ENCODE measurements at places on chromosomes 5 and 9. TPM values are rescaled to one million over a fixed set of nuclear protein-coding genes. Genes with fewer than 3 reads are reported as not detected.

The SOHLH1 gene
- not detected for total RNA-seq

The BNC2 gene
- total RNA-seq: 47.9 TPM

The NFIB gene
- total RNA-seq: 83.9 TPM

The IL3 gene
- total RNA-seq: not detected

The SGCD gene
- 19.1 TPM for total RNA-seq

The DOCK2 gene
- 4.7 TPM for total RNA-seq

DNA sequence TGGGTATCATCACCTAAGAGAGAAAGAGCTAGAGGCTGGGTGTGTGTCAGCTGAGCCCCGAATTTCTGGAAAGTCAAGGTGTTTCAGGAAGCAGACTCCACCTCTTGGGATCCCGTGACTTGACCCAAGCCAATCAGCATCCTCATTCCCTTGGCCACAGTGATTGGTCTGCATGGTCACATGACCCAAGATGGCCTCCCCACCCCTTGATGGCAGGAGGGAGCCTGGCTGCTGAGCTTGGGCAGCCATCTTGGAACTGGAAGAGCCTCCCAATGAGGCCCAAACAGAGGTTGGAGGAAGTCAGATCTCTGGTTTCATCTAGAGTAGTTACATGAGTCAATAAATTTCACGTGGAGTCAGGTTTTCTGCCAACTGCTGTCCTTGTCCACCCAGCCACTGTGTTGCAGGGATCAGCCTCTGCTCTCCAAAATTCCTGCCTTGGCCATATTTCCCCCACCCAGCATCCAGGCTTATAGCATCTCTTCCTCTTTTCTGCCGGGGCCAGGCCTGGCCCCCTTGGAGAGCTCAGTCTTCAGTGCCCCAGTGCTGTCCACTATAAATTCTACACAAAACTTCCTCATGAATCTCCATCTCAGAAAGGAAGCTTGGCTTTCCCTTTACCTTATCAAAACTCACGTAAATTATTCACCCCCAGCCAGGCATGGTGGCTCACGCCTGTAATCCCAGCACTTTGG lies 17.2 kb upstream of the SUSD3 start:
- DNase-seq: no peak
- no peaks in the 10 kb centered on the region for H3K36me3 ChIP-seq
- no peaks in the 10 kb centered on the region for H3K27me3 ChIP-seq
- H3K4me1 ChIP-seq: no peaks in the 10 kb centered on the region

- DNase-seq: no peak
- H3K36me3 ChIP-seq: no peaks in the 10 kb centered on the region
- no peaks in the 10 kb centered on the region for H3K4me1 ChIP-seq
- H3K27me3 ChIP-seq: no peaks in the 10 kb centered on the region
- no peak overlapping the region for H3K4me3 ChIP-seq
Measured at GRCh38 chr5:91499943-91500531, 116.9 kb upstream of the ARRDC3 start.

DNA sequence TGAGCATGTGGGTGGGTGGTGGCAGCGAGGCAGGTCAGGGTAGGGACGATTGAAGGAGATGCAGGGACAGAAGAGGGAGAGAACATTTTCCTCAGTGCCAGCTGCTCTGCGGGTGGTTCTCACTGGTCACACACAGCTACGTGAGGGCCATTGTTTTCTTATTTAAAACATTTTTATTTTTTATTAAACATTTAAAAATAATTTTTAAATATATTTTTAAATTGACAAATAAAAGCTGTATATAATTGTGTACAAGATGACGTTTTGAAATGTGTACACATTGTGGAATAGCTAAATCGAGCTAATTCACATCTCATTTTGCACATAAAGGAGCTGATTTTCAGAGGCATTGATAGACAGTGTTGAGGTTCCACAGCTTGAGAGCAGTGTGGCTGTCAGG lies 14.0 kb downstream of the FAM240B start:
- no peak for DNase-seq
- no peaks in the 10 kb centered on the region for H3K4me1 ChIP-seq
- no peak overlapping the region for H3K27ac ChIP-seq
- no peaks in the 10 kb centered on the region for H3K36me3 ChIP-seq
- no peak overlapping the region for H3K4me3 ChIP-seq
- H3K27me3 ChIP-seq: no peaks in the 10 kb centered on the region

DNA sequence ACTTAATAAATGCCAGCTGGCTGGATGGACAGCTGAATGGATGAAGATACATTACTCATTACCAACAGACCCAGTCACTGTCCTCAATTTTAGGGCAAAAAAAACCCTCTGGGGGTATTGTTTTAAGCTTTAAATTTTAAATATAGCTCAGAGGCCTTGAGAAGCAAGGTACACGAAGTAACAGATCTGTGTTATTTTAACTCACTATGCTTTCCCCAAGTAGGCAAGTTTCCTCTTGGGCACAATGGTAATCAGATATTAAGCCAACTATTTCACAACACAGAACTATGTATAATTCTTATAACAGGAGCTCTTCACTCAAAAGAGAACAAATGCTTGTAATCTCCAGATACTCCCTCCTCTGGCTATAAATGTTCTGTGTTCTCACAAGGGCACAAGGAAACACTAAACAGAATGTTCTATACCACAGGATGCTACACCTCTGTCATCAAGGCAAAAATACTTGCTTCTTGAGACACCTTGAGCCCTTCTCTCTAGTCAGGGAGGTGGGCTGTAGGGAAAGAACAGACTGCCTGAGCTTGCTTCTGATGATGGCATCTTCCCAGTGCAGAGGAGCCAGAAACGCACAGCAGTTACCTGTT lies 443.8 kb downstream of the SPOCK1 start:
- H3K4me3 ChIP-seq: no peak overlapping the region
- H3K4me1 ChIP-seq: no peaks in the 10 kb centered on the region
- no peak for DNase-seq
- no peak overlapping the region for H3K27ac ChIP-seq

GRCh38 chr5:168530621-168531150 lies 1.6 kb downstream of the FBLL1 start:
- H3K4me3 ChIP-seq: no peak overlapping the region
- no peak overlapping the region for H3K27ac ChIP-seq
- no peak for DNase-seq
- H3K27me3 ChIP-seq: no peaks in the 10 kb centered on the region
- no peaks in the 10 kb centered on the region for H3K36me3 ChIP-seq
- H3K4me1 ChIP-seq: peaks cover 5% of the 10 kb centered on the region

DNA sequence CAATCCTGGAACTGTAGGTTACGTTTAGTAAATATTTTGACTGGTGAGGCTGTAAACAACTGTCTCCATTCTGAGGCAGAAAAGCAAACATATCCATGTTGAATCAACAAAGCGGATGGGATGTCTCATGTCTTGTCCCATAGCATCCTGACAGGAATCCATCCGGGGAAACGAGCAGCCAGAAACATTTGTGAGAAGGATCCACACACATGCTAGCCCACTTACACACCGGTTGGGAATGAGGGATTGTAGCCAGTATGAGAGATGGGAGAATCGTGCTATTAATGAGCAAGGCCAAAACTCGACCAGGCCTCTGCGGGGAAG lies 117.5 kb downstream of the FSTL4 start:
- no peaks in the 10 kb centered on the region for H3K36me3 ChIP-seq
- no peaks in the 10 kb centered on the region for H3K27me3 ChIP-seq
- H3K27ac ChIP-seq: no peak overlapping the region
- no peak overlapping the region for H3K4me3 ChIP-seq

DNA sequence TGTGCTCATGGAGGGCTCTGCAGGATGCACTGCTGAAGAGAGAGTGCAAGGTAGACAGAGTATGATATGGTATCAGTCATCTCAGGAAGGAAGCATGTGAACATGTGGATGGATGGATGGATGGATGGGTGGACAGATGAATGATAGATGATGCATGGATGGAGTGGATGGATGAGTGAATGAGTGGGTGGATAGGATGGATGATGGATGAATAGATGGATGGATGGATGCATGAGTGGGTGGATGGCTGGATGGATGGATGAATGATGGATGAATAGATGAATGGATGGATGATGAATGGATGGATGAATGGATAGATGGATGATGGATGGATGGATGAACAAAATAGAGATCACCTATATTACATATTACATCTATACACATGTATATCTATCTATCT lies 341.3 kb downstream of the DRD1 start:
- H3K27me3 ChIP-seq: no peaks in the 10 kb centered on the region
- no peaks in the 10 kb centered on the region for H3K4me1 ChIP-seq
- H3K36me3 ChIP-seq: no peaks in the 10 kb centered on the region
- no peak overlapping the region for H3K4me3 ChIP-seq

- no peaks in the 10 kb centered on the region for H3K4me1 ChIP-seq
- no peak overlapping the region for H3K4me3 ChIP-seq
- DNase-seq: no peak
- H3K36me3 ChIP-seq: no peaks in the 10 kb centered on the region
- H3K27ac ChIP-seq: no peak overlapping the region
Measured at GRCh38 chr9:35993976-35994720, 36.2 kb upstream of the OR2S2 start.

DNA sequence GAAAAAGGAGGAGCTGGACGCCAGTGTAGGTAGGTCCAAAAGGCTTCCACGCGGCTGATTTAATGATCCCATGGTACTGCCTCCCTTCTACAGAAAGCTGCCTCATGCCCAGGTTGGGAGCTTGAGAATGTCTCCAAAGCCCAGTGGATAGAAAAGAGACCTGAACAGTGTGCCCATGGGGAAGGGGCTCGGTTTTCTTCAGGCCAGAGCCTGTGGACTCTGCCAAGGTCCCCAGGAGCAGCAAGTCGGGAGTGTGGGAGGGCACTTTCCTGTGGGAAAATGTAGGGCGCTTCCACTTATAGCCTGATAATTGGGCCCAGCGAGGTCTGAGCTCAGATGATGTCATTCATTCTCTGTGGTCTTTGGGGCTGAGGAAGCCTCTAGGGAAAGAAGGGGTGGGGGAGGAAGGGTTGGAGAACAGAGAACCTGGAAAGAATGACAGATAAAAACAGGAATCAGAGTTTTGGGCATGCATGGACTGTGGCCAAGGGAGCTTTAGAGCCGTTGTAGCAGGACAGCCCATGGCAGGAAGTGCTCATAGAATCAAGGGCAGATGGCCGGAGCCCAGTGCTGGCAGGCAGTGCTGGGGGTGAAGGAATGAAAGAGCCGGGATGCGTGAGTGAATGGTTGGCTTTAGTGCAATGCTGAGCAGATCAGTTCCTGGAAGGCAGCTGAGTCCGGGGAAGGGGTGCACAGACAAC lies 42.5 kb upstream of the SH3PXD2B start:
- no peak for DNase-seq
- no peaks in the 10 kb centered on the region for H3K36me3 ChIP-seq
- no peaks in the 10 kb centered on the region for H3K27me3 ChIP-seq
- no peak overlapping the region for H3K4me3 ChIP-seq
- H3K27ac ChIP-seq: no peak overlapping the region

GRCh38 chr5:76086095-76086494 lies 2.9 kb downstream of the SV2C start:
- H3K27me3 ChIP-seq: no peaks in the 10 kb centered on the region
- H3K36me3 ChIP-seq: no peaks in the 10 kb centered on the region
- no peak for DNase-seq
- H3K27ac ChIP-seq: no peak overlapping the region

Measured in ovary (tissue), 10 donors.